Hippocampal formation (tissue), 2 donors: ENCODE measurements at places on chromosomes 3 and 15.
A peak's percentile ranks its signal among the peaks of the same experiment; 100 is the strongest.

DNA sequence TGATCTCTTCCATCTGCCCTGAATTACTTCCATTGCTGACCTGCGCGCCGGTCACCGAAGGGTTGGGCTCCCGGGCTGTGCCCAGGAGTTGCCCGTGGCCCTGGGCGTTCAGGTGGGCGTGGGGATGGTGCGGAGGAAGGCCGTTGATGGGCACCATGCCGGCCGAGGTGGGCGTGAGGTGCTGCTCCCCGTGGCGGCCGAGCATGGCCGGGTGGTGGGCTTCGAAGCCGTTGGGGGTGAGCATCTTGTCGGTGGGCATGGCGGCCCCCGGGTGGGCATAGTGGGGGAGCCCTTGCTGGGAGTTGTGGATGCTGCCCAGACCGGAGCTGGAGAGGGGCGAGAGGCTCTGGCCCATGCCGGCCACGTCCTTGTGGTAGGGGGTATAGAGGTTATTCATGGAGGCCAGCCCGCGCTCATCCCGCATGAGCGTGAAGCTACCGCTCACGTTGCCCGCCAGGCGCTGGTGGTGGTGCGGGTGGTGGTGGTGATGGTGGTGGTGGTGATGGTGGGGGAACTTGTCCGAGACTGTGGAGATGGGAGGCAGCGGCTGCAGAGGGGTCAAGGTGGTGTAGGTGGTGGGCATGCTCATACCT lies 1.0 kb downstream of the ONECUT1 start:
- DNase-seq, result no peak

DNA sequence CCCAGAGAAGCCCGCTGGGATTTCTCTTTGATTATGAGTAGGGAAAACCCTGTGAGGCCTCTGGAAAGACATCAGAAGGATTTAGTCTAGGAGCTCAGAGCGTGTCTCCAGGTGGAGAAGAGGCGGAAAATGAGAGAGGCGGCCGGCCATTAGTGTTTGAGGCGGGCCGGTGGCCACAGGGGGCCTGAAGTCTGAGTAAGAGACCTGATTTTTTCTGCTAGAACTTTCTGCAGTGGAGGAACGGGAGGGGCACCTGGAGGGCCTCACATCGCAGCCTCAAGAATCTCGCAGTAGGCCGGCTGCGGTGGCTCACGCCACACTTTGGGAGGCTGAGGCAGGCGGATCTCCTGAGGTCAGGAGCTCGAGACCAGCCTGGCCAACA lies 28.5 kb downstream of the KLHDC8B start:
- no peak for DNase-seq

DNA sequence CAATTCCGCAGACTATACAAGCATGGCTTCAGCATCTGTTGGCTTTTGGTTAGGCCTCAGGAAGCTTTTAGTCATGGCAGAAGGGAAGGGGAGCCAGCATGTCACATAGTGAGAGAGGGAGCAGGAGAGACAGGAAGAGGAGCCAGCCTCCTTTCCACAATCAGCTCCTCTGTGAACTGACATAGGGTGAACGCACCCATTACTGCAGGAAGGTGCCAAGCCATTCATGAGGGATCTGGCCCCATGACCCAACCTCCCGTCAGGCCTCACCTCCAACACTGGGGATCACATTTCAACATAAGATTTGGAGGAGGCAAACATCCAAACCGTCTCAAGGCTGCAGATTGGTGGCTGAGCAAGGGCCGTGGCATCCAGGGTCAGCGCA lies 106.3 kb downstream of the LRRK1 start:
- no peak for DNase-seq

- no peak for DNase-seq
Measured at GRCh38 chr15:100909989-100910955, 8.9 kb upstream of the LRRK1 start.

DNA sequence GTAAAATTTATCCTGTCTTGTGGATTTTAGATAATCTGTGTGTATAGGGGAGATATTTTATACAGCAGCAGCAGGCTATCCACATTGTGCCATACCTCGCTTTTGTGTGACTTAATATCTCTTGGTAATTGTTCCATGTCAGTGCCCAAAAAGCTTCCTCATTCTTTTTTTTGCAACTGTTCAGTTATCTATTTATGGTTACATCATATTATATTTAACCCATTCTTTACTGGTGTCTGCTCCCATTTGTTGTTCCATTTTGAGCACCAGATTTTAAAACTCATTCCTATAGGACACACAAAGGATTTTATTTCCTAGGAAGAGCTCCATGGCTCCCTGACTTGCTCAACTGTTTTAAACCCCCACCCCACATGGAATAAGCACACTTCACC lies 86.3 kb upstream of the RASGRP1 start:
- DNase-seq, result no peak

- no peak for DNase-seq
Measured at GRCh38 chr15:98167722-98168268, 207.3 kb downstream of the ARRDC4 start.

DNA sequence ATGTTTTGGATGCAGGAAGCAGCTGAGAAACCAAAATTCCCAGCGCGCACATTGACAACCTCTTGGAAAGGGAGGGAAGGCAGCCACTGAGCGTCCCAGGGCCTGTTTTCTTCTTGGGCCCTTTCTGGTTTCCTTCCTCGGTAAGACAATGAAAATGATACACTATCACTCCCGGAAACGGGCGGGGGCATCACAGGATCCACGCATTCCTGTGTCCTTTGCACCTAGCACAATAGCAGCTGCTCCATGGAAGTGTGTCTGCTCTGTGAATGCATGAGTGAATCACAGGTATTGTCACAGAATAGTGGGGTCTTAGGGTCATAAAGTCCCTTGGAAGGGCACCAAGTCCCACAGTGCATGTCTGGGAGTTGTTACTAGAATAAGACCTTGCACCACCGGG lies 6.3 kb upstream of the ITPKA start:
- no peak for DNase-seq

DNA sequence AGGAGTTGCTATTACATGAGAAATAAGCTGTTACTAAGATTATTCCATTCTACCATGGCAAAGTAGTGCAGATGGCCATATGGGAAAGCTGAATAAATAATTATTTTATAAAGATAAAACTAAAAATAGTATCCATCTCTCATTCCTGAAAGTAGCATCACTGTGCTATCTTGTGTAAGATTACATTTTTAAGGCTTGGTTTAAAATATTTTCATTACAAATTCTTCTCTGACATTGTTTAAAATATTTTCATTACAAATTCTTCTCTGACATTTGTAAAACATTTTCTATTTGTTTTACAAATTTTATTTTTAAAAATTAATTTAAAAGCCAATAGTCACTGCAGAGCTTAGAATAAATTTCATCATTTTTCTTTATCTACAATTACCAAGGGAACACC lies 665.5 kb upstream of the NAALADL2 start:
- no peak for DNase-seq

GRCh38 chr3:140167600-140168281 lies 232.8 kb downstream of the CLSTN2 start:
- DNase-seq, result no peak

DNA sequence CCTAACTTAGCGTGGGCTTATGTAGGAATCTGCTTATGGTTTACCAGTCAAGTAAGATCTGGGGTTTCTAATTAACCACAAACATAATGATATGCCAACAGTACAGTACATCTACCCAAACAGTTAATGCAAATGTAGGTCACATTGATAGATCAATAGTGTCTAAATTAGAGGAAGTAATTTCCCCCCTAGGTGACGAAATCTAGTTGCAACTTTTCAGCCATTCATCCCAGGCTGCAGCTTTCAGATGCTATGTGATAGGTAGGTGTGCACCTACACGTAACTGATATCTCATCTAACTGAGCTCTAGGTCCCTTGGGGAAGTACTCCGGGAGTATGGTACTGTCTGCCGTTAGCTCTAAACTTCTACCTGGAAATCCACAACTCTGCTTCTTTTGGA lies 57.2 kb downstream of the CRTC3 start:
- no peak for DNase-seq

- peak; percentile 37 for DNase-seq
Measured at GRCh38 chr3:7897655-7898054, 604.0 kb upstream of the LMCD1 start.

DNA sequence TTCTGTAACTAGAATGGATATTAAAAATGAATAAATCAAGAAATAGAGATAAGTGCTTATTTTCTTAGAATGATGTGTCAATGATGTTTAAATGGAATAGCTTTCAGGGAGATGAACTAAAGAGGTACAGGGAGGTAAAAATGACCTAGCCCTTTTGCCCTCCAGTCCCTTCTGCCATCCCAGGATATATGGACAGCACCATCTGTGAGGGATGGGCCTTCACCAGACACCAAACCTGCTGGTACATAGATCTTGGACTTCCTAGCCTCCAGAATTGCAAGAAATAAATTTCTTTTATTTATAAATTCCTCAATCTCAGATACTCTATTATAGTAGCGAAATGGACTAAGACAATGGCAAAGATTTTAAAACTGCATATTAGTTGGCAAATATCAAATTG lies 352.0 kb upstream of the THBS1 start:
- no peak for DNase-seq

GRCh38 chr15:74988007-74988800 lies 7.2 kb upstream of the SCAMP5 start:
- DNase-seq, result no peak

GRCh38 chr3:159787178-159787574 lies 201.5 kb upstream of the IL12A start:
- DNase-seq, result no peak

- no peak for DNase-seq
Measured at GRCh38 chr3:162743091-162743490, 1246.5 kb downstream of the OTOL1 start.

- peak; percentile 3 for DNase-seq
Measured at GRCh38 chr15:43105077-43105736, 631 bp downstream of the UBR1 start.

DNA sequence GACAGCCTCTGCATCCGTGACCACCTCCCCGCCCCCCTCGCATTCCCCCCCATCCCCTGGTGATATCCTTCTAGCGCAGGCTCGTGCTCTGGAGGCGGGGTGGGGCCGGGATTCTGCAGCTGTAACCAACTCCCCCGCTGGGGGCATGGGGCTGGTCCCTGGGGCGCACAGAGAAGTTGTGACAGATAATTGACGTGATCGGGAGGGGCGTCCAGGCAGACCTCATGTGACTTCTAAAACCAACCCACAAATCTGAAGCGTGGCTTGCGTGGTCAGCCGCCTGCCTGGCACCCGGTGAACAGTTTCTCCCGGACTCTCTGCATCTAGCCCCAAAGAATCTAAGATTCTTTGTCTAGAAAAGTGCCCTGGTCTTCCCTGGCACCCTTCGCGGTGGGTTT lies 100.6 kb upstream of the IGF1R start:
- no peak for DNase-seq
